ENCODE measurements at places on chromosomes 4 and X.

DNA sequence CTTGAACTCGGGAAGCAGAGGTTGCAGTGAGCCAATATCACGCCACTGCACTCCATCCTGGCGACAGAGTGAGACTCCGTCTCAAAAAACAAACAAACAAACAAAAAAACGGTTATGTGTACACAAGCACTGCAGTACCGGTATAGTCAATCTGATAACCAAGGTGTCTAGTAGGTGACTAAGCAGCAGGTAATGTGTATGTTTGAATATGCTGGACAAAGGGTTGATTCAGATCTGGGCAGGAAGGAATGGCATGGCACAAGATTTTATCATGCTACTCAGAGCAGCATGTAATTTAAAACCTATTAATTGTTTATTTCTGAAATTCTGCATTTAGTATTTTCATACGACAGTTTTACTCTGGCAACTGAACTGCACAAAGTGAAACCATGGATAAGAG, 41.7 kb downstream of the MAGEC1 start:
- DNase-seq, result no peak

DNA sequence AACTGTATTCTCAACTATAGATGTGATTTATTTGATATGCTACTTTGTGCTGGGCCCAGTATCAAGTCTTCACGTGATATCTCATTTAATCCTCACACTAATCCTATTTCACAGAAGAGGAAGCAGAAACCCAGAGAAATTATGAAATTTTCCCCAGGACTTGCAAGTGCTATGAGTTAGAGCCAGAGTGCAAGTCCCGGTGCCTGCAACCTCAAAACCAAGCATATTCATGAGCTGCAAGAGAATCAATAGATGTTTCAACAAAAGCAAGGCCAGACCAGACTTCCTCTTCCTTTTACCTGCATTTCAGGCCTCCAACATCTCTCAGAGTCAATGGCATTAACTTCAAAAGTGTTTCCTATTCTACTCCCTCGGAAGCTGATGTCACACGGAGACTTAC, 92.2 kb upstream of the GATB start:
- DNase-seq, result no peak

DNA sequence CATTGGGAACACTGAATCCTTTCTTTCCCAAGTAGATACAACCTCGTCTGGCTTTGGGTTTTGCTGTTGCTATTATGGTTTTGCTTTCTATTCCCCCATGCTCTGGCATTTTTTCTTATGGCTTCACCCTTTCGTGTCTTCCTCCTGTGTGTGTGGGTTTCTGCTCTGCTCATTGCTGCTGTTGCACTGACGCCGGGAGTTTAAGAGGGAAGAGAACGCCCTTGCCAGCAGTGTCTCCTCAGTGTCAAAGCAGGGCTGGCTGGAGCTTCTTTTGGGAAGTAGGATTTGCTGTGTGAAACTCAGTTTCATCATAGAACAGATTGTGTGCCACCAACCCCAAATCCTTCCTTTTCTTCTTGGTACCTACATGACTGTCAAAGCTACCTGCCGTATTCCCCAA, 63.7 kb downstream of the CLDN22 start:
- no peak for DNase-seq

DNA sequence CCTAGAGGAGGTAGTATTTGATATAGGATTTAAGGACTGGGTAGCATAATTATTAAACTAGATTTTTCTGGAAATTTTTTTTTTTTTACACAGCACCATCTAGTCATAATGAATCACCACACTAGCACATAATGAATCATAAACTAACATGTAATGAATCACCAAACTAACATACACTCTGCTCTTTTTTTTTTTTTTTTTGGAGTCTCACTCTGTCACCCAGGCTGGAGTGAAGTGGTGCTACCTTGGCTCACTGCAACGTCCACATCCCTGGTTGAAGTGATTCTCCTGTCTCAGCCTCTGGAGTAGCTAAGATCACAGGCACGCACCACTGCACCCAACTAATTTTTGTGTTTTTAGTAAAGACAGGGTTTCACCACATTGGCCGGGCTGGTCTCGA, 92.5 kb downstream of the FAM13A start:
- DNase-seq, result peak; percentile 62

DNA sequence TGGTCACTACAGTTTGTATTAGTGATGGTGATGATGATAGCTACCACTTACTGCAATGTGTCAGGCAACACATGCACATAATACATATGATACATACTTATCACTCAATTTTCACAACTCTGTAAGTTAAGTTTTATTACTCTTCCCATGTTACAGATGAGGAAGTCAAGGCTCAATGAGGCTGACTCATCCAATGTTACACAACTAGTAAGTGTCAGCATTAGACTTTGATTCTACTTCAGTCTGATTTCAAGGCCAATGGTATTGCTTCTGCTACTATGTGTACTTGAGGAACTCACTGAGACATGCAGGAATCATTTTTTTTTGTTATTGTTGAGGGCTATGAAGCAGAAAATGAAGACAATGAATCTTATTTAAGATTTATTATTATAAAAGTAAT, 96.4 kb upstream of the TRPC5OS start:
- DNase-seq, result no peak

GRCh38 chr4:151067316-151067970, 32.0 kb upstream of the RPS3A start:
- DNase-seq, result no peak

DNA sequence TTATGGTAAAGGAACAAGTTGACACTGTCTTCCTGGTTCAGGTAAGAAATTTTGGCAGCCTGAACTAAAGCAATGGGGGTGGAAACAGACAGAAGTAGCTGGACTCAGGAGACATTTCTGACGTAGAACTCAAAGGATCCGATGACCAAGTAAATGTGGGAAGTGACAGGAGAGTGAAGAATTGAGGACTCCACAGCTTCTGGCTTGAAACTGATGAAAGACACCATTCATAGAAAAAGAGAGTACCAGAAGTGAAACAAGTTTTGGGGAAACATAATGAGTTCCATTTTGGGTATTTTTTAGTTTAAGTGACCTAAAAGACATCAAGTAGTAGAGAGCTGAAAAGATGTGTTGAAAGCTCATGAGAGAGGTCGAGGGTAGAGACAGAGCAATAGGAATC, 5.7 kb downstream of the FAM120C start:
- DNase-seq, result no peak

DNA sequence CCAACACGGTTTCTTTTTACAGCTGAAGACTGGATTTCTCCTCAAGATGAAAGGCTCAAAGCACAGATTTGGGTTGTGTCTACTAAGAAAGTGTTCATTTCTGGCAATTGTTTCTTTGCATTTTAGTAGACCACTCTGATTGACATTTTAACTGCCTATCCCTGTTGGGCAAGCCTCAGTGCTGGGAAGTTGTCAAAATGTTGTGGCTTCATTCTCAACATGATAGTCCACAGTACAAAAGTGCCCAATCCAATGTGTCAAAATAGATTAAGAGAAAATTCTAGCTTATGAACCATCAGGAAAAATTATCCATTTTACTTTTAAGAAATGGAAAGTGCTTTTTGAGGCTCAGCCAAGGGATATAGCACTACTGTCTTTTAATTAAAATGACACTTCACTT, 323.9 kb upstream of the PRPS2 start:
- DNase-seq, result no peak

DNA sequence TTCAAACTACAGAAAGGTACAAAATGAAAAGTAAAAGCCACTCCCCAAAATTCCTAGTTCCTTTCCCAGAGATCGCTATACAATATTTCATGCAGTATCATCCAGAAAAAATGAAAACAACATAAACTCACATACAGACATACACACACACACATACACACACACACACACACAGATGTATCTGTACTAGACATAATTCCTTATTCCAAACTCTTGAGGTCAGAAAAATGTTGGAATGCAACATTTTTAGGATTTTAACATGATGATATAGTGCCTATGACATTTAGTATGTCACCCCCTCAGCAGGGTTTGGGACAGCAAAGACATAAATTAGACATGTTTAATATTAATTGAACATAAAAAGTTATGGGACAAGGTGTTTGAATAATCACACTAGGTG, 73.4 kb upstream of the LHFPL1 start:
- no peak for DNase-seq

DNA sequence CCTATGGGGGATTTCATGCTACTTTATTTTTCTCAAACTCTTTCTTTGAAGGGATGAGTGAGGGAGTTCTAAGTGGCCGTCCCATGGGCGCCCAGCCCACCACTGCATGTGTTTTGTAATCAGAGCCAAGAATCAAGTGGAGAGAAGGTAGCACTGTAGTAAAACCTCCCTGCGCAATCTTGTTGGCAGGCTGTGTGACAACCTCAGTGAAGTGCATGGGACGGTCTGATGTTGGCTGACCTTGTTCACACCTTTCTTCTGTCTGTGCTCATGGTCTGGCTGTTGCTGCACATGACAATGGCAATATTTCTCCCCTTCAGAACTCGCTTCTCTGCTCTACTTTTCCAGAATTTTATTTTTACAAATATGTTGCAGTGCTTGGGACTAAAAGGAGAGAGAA, 71.2 kb upstream of the SHISA3 start:
- peak; percentile 12 for DNase-seq

GRCh38 chr4:168408620-168409019, 71.7 kb downstream of the DDX60L start:
- DNase-seq, result peak; percentile 82

GRCh38 chrX:23662853-23663252, 4.4 kb upstream of the PRDX4 start:
- DNase-seq, result no peak

DNA sequence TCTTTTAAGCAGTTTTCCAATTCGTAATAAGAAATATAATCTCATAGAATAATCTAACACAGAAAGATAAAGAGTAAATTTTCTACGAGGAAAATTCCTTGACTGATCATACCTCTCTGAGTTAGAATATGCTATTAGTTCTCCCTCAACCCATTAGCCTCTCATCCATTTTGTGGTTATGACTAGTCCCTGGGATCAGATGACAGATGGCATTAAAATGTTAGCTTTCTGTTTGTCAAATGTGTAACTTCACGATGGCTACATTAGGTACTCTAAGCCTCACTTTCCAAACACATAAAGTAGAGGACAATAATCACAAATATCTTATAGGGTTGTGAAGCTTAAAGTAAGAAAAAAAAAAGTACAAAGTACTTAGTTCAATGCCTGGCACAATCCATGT, 112.2 kb downstream of the ZAR1 start:
- no peak for DNase-seq

DNA sequence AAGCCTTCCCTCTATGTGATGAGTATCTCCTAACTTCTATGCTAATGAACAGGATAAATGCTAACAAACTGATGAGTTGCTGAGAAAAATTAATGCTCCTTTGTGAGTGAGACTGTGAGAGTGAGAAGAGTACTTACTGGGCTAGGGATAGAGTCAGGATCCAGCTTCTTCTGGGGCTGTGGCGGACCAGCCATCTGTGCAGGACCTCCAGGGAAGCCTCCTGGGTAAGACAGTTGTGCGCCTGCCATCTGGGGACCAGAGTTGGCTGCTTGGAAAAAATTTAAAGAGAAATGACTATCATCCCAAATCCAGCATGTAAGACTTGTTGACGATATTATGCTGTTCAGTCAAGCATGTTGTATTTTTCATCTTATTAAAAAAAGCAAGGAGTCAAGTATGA, 21.0 kb downstream of the SEC24D start:
- DNase-seq, result no peak

DNA sequence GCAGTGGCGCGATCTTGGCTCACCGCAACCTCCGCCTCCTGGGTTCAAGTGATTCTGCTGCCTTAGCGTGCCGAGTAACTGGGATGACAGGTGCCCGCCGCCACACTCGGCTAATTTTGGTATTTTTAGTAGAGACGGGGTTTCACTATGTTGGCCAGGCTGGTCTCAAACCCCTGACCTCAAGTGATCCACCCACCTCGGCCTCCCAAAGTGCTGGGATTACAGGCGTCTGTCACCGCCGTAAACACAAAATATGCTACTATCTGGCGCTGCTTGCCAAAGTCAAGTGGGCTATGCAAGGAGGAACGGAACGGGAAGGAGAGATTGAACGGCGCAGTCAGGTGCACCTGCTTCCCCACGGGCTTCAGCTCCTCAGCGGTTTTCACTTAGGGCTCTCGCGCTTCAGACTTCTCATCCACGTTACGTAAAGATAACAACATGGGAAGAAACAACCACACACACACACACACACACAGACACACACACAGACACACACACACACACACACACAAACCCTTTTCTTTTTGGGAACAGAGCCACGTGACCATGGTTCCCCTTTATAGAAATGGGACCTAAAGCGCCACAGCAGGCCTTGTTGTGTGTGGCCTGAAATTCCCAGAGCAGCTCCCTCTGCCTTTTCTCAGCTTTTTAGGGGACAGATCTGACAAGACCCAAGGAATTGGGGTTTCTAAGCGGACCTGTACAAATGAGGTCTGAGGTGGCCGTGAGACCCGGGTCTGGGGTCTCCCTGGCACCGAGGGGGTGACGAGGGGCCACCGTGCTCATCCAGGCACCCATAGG, 1.5 kb downstream of the P2RY8 start:
- DNase-seq, result no peak

DNA sequence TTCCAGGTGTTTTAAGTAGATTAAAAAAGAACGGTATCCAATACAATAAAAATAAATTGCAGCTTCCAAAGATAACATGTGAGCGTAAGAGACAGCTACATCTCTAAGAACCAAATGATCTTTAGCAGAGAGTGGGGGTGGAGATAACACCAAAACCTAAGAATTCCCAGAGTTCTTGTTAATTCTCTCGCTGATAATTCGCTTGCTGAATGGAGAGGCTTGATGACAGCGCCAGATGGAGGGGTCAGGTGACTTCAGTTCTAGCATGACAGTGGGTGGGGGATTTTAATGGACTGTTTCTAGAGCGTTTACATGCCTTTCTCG, 2.3 kb downstream of the CLCN4 start:
- no peak for DNase-seq

DNA sequence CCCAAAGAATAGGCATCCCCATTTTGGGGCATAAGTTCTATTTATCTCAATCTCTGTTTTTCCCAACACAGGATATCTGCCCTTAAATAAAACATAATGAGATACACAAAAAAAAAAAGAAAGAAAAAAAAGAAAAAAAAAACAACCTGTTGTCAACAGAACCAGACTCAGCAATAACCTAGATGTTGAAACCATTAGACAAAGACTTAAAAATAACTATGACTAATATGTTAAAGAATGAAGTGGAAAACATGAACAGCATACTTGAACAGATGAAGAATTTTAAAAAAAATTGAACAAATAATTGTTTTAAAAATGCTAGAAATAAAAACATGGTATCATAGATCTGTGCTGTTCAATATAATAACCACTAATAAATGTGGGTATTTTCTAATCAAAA, 93.4 kb upstream of the RXFP1 start:
- DNase-seq, result no peak

Data from thyroid gland (tissue), 4 donors.